ENCODE measurements at places on chromosomes 11 and 22.

- DNase-seq = no peak
Observed at GRCh38 chr11:69691463-69691862, 12.4 kb downstream of the FGF19 start.

DNA sequence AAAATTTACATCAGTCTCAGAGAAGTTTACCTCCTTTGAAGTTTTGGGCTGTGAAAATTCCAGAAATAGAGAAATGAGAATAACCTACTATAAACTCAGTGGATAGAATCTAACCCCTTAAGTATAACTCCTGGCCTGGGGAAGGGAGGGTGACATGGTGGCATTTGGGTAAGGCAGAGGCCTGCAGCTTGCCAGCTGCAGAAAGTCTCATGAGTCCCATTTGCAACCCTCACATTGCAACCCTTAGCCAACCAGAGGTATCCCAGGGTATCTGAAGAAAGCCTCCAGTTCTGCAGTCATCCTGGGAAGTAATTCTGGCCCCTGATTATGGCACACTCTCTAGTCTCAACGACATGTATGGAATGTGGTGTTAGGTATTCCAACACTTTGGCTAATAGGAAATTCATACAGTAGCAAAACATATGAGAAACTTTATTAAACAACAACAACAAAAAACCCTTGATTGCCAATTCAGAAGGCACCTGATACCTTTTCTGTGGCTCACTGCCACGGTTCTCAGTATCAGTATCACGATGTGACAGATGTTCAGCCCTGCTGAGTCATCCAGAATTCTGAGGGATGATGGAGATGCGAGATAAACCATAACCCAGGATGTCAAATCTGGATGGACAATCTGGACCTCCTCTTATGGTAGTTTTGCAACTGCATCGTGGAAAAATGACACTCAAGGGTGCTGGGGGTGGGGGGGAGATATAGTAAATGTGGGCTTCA, 743.4 kb downstream of the NELL1 start:
- no peak for DNase-seq

DNA sequence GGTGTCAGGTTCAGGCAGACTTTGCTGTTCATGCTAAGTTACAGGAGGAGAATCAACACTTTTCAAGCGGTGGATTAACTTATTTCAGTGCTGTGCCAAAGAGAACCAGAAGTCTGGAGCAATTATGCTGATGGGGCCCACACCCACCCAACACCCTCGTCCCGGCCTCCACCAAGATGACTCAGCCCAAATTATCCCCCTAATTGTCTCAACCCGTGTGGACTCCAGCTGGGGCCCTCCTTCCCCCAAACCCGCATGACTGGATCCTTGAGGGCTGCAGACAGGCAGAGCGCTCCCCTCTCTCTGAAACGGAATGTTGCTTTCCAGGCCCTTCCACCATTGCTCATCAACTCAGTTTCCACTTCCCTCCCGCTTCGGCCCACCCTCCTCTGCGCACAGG, 34.6 kb upstream of the MN1 start:
- DNase-seq = no peak

- DNase-seq = no peak
Observed at GRCh38 chr11:100774859-100775258, 87.8 kb downstream of the ARHGAP42 start.

DNA sequence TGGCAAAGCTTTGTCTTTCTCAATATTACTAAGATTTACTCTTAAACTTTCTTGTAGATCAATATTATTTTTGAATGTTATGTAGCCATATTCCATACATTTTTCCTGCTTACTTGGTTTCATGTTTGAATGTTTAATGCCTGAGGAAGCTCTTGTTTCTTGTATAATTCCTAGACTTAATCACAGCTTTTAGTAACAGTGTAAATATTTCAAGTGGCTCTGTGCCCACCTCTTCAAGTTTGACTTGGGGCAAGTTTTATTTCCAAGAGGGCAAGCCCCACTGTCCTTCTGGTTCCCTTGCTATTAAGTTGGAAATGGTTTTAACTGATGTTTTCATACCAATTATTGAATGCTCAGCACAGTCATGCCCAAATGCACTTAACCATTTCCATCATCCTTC, 1004.1 kb downstream of the OPCML start:
- no peak for DNase-seq

- no peak for DNase-seq
Observed at GRCh38 chr11:43732225-43732624, 51.7 kb downstream of the HSD17B12 start.

- no peak for DNase-seq
Observed at GRCh38 chr11:27358296-27358695, 4.7 kb downstream of the CCDC34 start.

DNA sequence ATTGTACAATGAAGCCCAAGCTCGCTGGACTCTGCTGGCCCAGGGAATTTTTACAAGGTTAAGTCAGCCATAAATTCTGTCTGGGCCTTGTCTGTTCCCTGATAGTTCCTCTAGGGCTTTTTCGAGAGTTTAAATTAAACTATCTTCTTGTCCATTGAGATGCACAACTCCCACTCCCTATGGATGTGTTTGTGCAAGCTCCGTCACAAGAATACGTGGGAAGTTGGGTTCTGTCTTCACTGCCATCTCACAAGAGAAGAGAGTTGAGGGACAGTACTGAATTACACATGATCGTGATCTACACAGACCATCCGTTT, 153.6 kb upstream of the TTC12 start:
- DNase-seq = no peak

GRCh38 chr11:130775306-130776060, 140.8 kb downstream of the SNX19 start:
- no peak for DNase-seq

DNA sequence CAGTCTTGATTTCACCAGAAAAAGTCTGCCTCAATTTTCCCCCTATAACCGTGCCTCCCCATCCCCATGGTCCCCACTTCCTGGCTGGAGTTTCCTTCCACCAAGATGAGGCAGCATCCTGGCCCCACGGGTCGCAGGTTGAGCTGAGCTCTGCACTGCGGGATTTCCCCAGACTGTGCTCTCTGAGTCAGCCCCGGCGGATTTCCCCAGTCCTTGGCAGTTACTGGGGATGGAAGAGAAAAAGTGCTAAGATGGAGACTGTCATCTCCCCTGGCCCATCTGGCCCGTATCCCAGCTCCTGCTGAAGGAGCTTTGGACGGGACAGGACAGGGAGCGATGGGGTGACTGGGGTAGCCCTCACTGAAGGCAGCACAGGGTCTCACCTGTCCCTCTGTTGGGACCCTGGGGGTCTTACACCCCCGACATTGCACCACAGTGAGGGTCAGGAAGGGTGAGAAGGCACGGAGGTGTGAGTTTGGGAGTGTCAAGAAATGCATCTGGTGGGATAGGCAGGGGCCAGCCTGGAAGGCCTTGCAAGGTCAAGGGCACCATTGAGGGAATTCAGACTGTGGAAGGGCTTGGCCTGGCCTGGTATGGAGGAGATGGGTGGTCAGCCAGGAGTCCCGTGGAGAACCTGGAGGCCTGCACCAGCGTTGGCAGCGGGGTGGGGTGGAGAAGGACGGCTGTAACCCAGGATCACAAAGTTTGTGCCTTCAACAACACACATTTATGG, 36.5 kb downstream of the NADSYN1 start:
- no peak for DNase-seq

DNA sequence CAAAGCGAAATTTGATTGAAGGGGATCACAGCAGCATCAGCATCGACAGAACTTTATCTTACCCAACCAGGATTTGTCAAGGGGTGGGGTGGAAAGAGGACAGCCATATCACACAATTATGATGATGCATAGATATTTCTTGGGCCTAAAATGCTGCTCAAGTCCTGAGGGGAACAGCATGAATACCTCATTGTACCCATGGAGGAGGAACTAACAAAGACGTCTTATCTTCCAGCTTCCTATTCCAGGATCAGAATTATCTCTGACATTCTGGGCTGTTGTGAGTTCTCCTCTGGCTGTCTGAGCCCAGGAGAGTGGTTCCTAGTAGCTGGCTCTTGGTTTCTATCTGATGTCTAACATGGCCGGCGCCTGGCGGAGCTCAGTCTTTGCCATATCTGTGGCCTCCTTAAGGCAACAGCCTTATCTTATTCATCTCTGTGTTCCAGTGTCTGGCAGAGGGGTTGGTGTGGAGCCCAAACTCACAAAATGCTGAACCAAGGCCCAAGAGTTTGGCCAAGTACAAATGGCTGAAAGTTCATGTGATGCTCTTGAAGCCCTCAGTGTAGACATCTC, 68.2 kb upstream of the TIMP3 start:
- DNase-seq = no peak

All from stimulated activated CD8-positive, alpha-beta memory T cell treated with anti-CD3 and anti-CD28 coated beads, Interleukin-15, amount 100 ng/mL, for 4 hours (primary cell).